ENCODE measurements at places on chromosomes 13 and 19. TPM values are rescaled to one million over a fixed set of nuclear protein-coding genes. Genes with fewer than 3 reads are reported as not detected.

DNA sequence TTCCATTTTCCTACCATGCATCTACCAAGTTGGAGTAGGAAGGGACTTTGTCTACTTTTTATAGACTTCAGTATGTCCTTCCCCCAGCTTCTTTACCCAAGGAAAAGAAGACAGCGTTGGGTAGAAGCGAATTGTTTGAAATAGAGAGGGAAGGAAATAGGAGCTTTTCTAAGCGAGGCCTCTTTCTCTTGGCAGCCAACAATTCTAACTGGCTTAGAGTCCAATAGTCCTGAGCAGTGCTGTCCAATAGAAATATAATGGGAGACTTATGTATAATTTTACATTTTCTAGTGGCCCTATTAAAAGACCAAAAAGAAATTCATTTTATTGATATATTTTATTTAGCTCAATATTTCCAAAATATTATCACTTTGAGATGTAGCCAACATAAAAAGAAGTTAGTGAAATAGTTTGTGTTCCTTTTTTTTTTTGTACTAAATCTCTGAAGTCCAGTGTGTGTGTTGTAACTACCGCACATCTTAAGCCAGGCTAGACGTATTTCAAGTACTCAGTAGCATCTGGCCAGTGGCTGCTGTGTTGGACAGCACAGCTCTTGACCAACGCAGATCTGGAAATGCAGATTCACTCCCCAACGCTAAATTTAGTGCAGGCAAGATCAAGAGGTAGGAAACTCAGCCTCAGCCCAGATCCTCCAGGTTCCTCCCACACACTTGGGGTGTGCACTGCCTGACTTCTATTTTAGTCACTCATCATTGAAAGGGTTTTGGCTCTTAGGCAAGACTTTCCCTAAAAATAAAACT lies 179.2 kb downstream of the SHISA2 start:
- no peak for DNase-seq

DNA sequence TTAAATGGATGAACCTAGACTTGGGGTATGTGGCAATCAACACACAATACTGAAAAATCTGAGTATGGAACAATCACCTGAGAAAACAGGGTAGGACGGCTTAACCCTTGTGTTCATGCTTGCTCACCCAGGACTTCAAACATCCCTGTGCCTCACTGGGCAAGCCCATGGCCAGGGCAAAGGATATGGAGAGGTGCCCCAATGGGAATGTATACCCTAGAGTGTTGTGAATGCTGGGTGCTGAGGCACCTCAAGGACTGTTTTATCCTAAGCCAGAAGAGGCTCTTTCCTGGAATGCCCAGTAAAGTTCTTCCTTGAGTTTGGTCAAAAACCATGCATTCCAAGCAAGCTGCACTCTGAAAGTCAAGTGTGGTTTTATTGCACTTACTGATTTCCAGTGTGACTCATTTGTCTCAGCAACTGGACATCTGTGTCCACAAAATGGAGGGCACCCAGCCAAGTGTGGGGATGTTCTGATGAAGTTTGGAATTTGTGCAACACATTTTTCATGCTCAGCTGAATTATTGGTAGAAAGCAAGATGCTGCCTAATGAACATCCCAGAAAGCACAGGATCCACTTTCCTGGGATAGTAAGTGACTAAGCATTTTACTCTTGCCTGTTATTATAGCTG lies 531.3 kb downstream of the RFC3 start:
- no peak for DNase-seq

The KLK12 gene
- total RNA-seq = not detected

The GSX1 gene
- total RNA-seq = not detected

DNA sequence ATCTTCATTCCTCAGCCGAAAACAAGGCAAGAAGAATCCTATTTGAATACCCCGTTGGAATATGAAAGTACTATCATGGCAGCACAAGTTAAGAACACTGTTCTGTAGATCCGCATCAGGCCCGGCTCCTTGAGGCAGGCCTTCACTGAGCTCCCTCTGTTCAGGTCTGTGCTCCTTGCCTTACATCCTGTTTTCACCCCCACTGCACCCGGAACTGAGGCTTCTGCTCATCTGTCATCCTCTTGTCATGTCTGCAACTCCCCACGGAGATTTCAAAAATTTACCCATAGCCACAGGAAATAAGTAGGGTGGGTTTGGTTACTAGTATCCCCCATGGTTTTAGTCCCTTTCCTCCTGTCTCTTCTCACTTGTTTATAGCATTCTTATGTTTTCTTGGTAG lies 861.9 kb downstream of the GPC5 start:
- DNase-seq = no peak

GRCh38 chr19:45138303-45138751 lies 22.5 kb downstream of the NKPD1 start:
- DNase-seq = no peak

DNA sequence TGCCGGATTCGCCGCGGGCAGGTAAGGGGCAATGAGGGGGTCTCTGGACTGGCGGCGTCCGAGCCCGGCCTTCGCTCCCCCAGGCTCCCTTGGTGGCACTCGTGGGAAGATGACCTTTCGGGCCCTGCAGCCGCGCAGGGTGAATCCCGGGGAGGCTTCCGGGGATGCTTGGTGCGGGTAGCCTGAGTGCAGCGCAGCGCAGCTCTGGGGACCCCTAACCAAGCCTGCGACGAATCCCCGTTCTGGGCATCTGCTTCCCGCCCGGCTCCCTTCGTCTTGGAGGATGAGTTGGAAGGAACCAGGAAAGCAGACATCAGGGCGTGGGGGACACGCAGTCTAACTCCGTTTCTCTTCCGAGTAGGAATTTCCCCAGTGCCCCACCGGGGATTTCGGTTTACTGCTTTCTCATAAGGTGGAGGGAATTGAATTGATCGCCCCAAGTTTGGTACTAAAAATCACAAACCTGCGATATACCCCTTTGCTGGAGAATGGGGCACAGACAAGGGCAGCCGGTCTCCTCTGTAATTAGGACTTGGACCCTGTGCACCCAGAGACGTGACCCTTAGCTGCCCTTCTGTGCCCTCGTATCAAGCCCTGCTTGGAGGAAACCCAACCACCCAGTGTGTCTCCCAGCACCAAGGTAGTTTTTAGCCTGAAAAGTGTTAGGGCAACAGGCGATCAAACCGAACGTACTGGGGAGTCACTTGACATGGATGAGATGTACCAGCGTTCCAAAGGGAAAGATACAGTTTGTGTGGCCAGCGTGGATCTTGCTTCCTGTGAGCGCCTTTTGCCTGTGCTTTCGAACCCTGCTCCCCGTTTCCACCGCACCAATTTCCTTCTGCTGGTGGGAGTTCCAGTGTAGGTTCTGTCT lies 1.0 kb downstream of the GPC5 start:
- no peak for DNase-seq

GRCh38 chr13:84972907-84973306 lies 826.3 kb downstream of the SLITRK6 start:
- no peak for DNase-seq

GRCh38 chr19:41698746-41699230 lies 9.6 kb upstream of the CEACAM5 start:
- no peak for DNase-seq

The CAMSAP3 gene
- total RNA-seq = 0.34 TPM

- DNase-seq = no peak
Observed at GRCh38 chr19:6730153-6730804, 7.1 kb downstream of the GPR108 start.

DNA sequence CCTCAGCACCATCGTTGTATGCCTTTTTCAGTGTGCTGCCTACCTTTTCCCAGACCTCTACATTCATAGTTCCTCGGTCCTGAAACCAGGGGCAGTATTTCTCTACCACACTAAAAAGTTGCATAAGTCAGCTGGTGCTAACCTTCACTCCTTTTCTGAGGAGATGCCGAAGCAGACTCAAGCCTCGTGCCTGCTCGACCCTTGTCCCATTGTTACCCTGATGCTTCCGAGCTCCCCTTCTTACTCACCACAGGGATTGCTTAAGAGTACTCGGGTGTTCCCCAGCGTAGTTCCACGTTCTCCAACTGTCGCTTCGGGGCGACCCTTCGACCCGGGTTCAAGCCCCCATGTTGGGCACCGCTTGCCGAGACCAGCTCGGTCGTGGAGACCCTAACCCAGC lies 19.0 kb upstream of the IL17D start:
- no peak for DNase-seq

The PROZ gene
- total RNA-seq = not detected

The TMEM59L gene
- not detected for total RNA-seq

The CYP2S1 gene
- 0.27 TPM for total RNA-seq

- DNase-seq = no peak
Observed at GRCh38 chr13:23468811-23469210, 35.3 kb upstream of the SACS start.

DNA sequence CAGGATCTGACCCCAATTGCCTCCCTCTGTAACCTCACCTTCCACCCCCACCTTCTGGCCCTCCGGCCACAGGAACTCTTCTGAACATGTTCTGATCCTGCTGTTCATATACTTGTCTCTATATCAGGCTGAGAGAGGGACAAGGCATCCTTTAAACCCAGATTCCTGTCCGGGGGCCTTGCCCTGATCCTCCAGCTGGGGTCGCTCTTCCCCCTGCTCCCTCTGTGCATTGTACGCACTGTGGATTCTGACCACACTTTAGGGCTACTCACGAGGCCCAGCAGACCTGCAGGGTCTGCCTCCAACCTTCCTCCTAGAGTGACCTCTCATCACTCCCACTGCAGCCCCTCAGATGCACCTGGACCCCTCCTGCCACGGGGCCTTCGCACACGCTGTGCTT lies 269.3 kb downstream of the UQCRFS1 start:
- DNase-seq = no peak

GRCh38 chr19:52007806-52008557 lies at the start of gene ZNF615:
TSS of gene ZNF615 (minus strand) at chr19:52008211. CDS start at chr19:52003711, 4,500 bp downstream.
- peak; percentile 85 for DNase-seq

DNA sequence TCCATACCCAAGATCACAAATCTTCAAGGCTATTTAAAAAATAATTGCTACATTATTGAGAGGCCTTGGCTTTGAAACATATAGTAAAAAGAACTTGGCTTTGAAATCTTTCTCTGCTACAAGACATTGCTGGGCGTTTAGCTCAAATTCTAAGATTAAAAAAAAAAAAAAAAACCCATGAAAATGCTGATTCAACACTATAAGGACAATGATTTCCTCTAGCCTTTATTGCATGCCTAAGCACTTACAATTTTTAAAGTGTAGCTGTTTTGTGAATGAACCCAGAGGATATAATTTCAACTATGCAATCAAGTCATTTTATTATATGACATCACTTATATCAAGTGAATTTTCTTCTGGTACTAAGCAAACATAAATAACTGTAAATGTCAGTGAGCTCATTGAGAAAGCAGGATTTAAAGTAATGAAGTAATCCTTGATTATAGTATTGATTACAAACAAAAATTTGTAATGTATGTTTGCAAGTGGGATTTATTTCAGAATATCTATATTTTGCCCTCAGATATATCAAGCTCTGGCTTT lies 340.0 kb upstream of the GPC6 start:
- no peak for DNase-seq

DNA sequence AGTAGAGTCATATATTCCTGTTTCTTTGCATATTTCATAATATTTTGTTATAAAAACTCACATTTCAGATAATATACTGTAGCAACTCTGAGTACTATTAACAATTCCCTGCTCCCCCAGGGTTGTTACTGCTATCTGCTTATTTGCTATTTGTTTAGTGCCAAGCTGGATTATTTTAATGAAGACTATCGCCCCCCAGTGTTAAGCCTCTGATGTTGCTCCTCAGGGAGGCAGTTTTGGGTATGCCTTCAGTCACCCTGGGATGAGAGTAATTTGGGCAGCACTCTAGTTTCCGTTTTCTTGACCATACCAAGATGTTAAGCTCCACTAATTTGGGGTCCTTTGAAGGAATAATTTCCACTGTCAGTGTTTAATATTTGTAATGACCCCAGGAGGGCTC lies 46.0 kb downstream of the MICU2 start:
- no peak for DNase-seq

- no peak for DNase-seq
Observed at GRCh38 chr13:110576070-110576394, 14.5 kb upstream of the RAB20 start.

The RNF225 gene
- total RNA-seq = 2.5 TPM

DNA sequence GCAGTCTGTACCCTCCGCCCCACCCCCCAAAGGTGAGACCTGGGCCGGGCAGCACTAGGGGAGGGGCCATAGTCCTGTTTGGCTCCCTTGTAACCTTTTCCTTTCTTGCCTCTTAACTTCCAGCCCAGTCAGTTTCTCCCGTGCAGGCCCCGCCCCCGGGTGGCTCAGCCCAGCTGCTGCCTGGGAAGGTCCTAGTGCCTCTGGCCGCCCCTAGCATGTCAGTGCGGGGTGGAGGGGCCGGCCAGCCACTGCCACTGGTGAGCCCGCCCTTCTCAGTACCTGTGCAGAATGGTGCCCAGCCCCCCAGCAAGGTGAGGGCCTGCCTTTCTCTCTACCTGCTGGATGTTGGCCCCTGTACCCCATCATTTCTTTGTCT lies 10.5 kb upstream of the PRR19 start:
- no peak for DNase-seq

- DNase-seq = no peak
Observed at GRCh38 chr19:18603255-18603957, 3.2 kb downstream of the CRLF1 start.

DNA sequence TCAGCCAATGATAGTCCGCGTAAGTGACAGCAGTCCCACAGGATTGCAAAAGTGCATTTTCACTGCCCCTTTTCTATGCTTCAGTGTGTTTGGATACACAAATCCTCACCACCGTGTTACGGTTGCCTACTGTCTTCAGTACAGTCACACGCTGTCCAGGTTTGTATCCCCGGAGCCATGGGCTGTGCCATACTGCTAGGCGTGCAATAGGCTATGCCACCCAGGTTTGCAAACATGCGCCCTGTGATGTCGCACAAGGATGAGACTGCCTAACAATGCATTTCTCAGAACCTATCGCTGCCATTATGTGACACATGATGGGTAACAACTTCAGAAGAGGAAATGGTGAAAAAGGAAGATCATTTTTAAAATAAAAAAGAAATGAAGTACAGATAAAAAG lies 16.8 kb upstream of the ADPRHL1 start:
- DNase-seq = no peak

GRCh38 chr13:50991579-50992521 lies 82.3 kb downstream of the RNASEH2B start:
- DNase-seq = no peak

GRCh38 chr19:58578012-58578925 lies 5.1 kb upstream of the MZF1 start:
- peak; percentile 1 for DNase-seq

DNA sequence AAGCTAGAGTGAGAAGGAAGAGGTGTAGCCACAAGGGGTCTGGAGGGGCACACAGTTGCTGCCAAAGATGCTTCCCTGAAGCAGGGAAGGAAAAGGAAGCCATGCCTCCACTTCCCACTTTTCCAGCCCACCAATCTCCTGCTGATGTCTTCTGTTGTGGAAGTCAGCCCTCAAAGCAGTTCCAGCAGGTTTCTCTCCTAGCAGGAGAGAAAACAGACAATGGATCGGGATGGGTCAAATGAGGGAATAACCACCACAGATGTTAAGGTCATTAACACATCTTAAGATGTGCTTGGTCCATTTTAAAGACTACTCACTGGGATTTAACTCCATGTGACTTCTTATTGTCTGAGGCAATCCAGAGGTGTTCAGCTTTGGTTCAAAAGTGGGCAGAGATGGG lies 284.1 kb upstream of the SOX21 start:
- DNase-seq = no peak

GRCh38 chr19:32343550-32344262 lies 1.7 kb upstream of the ZNF507 start:
- DNase-seq = no peak

The BSG gene
- total RNA-seq = 250 TPM

GRCh38 chr13:82002710-82003109 lies 1661.8 kb upstream of the SPRY2 start:
- no peak for DNase-seq
